ENCODE measurements at places on chromosomes 12 and 14. TPM values are rescaled to one million over a fixed set of nuclear protein-coding genes. Genes with fewer than 3 reads are reported as not detected.
A peak's percentile ranks its signal among the peaks of the same experiment; 100 is the strongest.

GRCh38 chr12:130423136-130423535, 85.4 kb downstream of the PIWIL1 start:
- DNase-seq, result no peak
- no peaks in the 10 kb centered on the region for H3K4me1 ChIP-seq
- no peak overlapping the region for H3K4me3 ChIP-seq
- H3K36me3 ChIP-seq, result no peaks in the 10 kb centered on the region
- no peaks in the 10 kb centered on the region for H3K27me3 ChIP-seq

- peaks cover 6% of the 10 kb centered on the region for H3K4me1 ChIP-seq
- H3K27ac ChIP-seq, result no peak overlapping the region
- DNase-seq, result no peak
- H3K27me3 ChIP-seq, result no peaks in the 10 kb centered on the region
- H3K4me3 ChIP-seq, result no peak overlapping the region
- peaks cover 20% of the 10 kb centered on the region for H3K36me3 ChIP-seq
Observed at GRCh38 chr12:124150168-124150567, 144.7 kb upstream of the RFLNA start.

DNA sequence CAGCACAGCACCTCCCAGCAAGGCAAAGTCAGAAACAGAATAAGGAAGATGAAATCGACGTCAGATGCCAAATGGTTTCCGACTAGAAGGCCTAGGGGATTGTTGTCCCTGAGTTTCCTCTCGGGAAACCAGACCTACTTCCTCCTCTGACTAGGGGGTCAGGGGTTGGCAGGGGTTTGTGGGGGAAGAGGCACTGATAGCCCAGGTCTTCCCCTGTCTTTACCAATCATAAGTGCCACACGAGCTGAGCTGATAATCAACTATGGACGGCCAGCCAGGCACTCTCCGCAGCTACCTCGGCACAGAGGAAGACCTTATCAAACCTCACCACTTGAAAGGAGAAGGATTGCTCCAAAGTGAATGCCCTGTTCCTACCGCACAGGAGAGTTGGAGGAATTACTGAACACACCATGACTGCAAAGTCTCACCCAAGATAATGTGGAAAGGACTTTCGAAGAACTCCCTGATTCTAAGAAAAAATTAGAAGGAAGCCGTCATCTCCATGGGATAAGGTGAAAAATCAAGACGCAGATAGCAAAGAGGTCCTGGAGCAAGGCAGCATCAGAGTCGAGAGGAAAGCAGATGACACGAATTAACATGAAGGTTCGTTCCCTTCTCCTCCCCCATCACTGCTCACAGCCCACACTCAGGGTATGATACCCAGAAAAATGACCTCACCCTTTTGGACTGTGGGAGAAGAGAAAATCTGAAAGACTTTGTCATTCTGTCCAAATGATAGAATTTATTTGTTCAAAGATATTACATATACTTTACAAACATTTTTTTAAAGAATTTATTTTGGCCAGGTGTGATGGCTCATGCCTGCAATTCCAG, 77.7 kb upstream of the MED13L start:
- H3K27ac ChIP-seq, result no peak overlapping the region
- no peak for DNase-seq
- peaks cover 9% of the 10 kb centered on the region for H3K4me1 ChIP-seq
- no peaks in the 10 kb centered on the region for H3K36me3 ChIP-seq

- H3K36me3 ChIP-seq, result peaks cover 10% of the 10 kb centered on the region
- no peak for DNase-seq
- H3K27ac ChIP-seq, result no peak overlapping the region
- no peaks in the 10 kb centered on the region for H3K4me1 ChIP-seq
- H3K4me3 ChIP-seq, result no peak overlapping the region
Observed at GRCh38 chr14:71508901-71509300, 423.3 kb upstream of the RGS6 start.

GRCh38 chr14:64605926-64606685, 56.3 kb downstream of the PPP1R36 start:
- no peaks in the 10 kb centered on the region for H3K36me3 ChIP-seq
- no peak for DNase-seq
- H3K27ac ChIP-seq, result no peak overlapping the region
- no peak overlapping the region for H3K4me3 ChIP-seq

GRCh38 chr12:119729871-119730270, 61.9 kb downstream of the PRKAB1 start:
- H3K27ac ChIP-seq, result no peak overlapping the region
- no peak overlapping the region for H3K4me3 ChIP-seq
- no peak for DNase-seq
- peaks cover 14% of the 10 kb centered on the region for H3K36me3 ChIP-seq
- no peaks in the 10 kb centered on the region for H3K4me1 ChIP-seq

GRCh38 chr12:14950421-14950820, 11.0 kb downstream of the ARHGDIB start:
- H3K27ac ChIP-seq, result no peak overlapping the region
- H3K27me3 ChIP-seq, result no peaks in the 10 kb centered on the region
- no peaks in the 10 kb centered on the region for H3K36me3 ChIP-seq
- no peak for DNase-seq
- H3K4me3 ChIP-seq, result no peak overlapping the region

DNA sequence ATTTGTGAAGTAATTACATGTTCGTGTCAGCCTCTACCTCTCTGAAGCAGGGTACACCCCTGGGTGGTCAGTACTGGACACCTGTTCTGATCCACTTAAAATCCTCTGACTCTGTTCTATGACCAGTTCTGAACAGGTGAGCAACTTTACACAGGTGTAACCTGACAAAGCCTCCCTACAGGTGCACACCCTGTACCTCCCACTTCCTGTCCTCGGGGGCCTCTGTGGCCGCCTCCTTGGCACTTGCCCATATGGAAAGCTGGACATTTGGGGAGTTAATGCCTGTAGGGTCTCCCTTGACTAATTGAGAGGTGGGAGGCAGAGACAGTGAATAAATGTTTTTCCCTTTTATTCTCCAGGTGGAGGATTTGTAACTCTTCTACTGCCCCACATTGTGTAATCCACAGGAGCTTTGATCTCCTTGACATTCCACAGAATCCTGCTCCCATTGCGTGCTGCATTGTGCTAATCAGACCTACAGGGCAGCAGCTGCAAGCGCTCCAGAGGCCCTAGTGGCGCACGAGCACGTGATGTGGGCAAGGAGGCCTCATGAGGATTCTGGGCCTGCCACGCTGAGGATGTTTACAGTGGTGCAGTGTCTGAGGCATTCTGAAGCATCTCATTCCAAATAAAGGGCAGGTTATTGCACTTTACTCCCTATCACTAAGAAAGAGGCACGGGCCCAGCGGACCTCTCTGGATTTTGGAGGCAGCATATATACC, 45.8 kb upstream of the BATF start:
- H3K27me3 ChIP-seq, result no peaks in the 10 kb centered on the region
- peaks cover 3% of the 10 kb centered on the region for H3K4me1 ChIP-seq
- no peak overlapping the region for H3K4me3 ChIP-seq
- peak; percentile 54 for DNase-seq
- peaks cover 6% of the 10 kb centered on the region for H3K36me3 ChIP-seq

DNA sequence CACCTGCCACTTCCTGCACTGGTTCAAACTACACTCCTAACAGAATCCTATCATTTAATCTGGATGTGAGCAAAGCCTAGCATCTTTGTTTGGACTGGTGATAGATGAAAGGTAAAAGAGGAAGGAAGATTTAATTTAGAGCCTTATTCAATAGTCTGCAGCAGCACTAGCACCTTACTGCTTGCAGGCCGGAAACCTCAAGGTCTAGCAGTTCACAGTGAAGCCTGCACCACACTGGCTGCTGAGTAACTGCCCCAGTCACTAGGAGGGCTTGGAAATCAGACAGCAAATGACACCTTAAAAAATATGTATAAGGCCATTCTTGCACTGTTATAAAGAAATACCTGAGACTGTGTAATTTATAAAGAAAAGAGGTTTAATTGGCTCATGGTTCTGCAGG, 358.0 kb downstream of the DAD1 start:
- H3K4me3 ChIP-seq, result no peak overlapping the region
- no peak for DNase-seq
- no peaks in the 10 kb centered on the region for H3K27me3 ChIP-seq
- peaks cover 29% of the 10 kb centered on the region for H3K36me3 ChIP-seq
- H3K27ac ChIP-seq, result no peak overlapping the region

DNA sequence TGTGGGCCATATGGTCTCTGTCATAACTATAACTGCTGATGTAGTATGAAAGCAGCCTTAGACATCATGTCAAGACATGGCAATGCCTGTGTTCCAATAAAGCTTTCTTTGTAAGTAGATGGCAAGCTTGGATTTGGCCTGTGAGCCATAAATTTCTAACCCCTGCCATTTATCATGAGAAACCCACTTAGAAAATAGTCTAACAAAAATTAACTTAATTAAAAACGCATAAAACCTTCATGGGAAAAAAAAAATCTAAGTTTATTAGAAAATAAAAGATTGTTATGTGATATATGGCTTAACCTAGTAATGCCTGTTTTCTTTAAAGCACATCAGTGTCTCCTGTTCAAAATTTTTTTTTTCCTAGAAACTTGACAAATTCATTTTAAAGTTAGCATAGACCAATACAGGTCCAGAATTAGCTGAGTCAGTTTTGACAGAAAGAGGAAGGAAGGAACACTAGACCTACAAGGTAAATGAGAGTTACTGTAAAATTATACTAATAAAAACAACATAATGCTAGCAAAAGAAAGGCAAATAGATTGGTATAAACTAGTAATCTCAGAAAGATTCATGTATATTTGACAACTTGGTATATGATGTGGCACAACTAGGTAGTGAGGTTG, 68.2 kb downstream of the USP15 start:
- H3K36me3 ChIP-seq, result no peaks in the 10 kb centered on the region
- H3K27ac ChIP-seq, result no peak overlapping the region
- no peaks in the 10 kb centered on the region for H3K4me1 ChIP-seq
- no peak overlapping the region for H3K4me3 ChIP-seq
- H3K27me3 ChIP-seq, result no peaks in the 10 kb centered on the region

The TTC6 gene
- total RNA-seq, result 0.33 TPM

The GMFB gene
- total RNA-seq, result 71.0 TPM

The IGFBP6 gene
- total RNA-seq, result 5.7 TPM

The CCDC196 gene
- total RNA-seq, result not detected

The NGB gene
- 0.11 TPM for total RNA-seq

The SLC17A8 gene
- total RNA-seq, result not detected

The PLCZ1 gene
- total RNA-seq, result not detected

Data from H9 (cell line).